ENCODE measurements at places on chromosomes 3 and 15.

DNA sequence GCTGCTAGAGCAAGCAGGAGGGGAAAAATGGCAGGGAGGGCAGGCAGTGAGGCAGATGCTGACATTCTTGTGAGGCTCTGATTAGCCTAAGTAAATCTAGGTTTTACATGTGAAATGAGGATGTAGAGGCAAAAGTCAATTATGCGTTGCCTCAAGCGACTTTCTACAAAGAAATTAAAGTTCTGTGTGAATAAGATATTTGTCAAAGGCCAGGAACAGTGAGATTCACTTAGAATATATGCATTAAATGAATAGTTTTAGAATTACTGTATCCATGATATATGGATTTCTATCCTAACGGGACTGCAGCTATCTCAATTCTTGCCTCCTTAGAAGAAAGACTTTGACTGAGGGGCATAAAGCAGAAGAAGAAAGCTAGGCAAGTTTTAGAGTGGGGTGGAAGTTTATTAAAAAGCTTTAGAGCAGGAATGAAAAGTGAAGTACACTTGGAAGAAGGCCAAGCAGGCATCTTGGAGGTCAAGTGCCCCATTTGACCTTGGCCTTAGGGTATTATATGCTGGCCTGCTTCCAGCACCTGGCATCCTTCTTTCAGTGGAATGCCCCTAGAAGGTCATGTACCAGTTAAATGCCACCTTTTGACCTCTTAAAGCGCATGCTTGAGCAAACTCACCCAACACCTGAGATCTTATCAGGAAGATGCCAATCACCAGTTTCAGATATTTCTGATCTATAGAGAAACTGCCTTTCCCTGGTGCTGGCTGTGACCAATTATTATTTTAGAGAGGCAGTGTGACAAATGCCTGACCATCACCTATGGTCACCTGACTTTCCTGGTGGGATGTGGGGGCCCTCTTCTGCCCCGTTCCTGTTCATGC, 38.2 kb downstream of the OSTN start:
- DNase-seq = no peak

DNA sequence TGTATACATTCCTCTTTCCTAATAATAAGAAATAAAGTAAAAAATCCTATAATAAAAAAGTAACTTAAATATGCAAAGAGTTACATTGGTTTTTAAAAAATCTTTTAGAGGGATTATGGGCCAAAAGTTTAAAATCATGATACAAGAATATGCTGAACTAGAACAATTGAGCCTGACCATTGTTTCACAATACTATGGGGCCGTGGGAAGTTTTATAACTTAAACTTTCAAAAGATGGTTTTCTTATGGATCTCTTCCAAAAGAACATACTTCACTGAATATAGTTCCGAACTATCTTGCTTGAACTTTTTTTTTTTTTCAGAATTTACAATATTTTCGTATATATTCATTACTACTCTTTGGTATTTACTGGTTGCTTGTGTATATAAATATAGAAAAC, 97.6 kb downstream of the NFKBIZ start:
- DNase-seq = no peak

- DNase-seq = no peak
These were observed 221.9 kb upstream of the TOPAZ1 start for GRCh38 chr3:44019736-44020135.

- DNase-seq = no peak
These were observed 5.0 kb upstream of the IL17RC start for GRCh38 chr3:9911863-9912262.

DNA sequence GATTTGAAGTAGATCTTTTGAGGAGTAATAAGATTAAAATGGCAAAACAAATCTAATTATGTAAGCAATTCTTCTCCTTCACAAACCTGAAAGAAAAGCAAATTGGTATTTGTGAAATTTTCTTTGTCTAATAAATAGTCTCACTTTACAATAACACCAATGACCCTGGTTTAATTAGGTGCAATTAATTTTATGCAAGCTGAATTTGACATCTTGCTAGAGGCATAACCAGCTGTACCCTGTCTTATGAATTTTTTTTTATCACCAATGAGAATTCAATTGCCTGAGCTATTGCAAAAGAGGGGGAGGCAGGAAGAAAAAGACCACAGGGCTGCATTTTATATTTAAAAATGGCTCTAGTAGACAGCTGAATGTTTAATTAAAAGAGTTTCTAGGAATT, 113.5 kb upstream of the IL12A start:
- DNase-seq = no peak

DNA sequence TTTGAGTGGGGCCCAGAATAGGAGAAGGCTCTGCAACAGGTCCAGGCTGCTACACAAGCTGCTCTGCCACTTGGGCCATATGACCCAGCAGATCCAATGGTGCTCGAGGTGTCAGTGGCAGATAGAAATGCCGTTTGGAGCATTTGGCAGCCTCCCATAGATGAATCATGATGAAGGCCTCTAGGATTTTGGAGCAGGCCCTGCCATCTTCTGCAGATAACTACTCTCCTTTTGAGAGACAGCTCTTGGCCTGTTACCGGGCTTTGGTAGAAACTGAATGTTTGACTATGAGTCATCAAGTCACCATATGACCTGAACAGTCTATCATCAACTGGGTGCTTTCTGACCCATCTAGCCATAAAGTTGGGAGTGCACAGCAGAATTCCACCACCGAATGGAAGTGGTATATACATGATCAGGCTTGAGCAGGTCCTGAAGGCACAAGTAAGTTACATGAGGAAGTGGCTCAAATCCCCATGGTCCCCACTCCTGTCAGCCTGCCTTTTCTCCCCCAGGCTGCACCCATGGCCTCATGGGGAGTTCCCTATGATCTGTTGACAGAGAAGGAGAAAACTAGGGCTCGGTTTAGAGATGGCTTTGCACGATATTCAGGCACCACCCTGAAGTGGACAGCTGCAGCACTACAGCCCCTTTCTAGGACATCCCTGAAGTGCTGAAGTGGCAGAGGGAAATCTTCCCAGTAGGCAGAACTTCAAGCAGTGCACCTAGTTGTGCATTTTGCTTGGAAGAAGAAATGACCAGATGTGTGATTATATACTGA, 971.4 kb downstream of the MCTP2 start:
- no peak for DNase-seq

DNA sequence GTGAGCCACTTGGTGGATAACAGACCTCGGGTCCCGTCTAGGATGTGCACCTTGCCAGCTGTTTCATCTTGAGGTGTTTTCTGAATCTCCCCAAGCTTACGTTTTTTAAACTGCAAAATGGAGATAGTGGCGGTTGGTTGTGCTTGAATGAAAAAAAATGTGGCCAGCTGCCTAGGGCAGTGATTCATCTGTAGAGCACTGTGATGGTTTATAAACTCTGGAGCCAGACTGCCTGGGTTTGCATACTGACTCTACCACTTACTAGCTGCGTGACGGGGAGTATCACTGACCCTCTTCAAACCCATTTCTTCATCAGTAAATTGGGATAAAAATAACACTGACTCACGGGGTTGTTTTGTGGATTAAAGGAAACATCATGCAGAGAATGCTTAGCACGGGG, 159.1 kb downstream of the CHL1 start:
- DNase-seq = no peak

DNA sequence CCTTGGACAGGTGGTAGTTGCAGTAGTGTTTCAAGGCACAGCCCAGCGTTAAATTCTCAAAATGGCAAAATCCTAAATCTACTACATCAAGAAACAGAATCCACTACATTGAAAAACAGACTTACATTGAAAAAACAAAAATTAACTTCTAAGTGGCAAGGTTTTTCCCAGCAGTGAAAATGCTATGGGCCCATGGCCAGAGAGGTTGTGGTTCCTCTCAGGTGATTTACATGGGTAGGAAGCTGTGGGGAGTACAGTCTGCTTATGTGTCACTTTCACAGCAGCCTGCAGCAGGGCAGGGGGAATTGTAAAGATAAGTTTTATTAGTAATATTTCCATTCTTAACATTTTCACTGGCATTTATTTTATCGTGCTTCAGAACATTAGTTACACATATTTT, 24.9 kb downstream of the TTC14 start:
- no peak for DNase-seq

GRCh38 chr15:87917480-87917879, 339.1 kb downstream of the NTRK3 start:
- DNase-seq = no peak

- DNase-seq = peak; percentile 52
These were observed 14.9 kb downstream of the LIPH start for GRCh38 chr3:185537369-185537970.

GRCh38 chr3:134040066-134040465, 10.3 kb upstream of the SLCO2A1 start:
- DNase-seq = no peak

DNA sequence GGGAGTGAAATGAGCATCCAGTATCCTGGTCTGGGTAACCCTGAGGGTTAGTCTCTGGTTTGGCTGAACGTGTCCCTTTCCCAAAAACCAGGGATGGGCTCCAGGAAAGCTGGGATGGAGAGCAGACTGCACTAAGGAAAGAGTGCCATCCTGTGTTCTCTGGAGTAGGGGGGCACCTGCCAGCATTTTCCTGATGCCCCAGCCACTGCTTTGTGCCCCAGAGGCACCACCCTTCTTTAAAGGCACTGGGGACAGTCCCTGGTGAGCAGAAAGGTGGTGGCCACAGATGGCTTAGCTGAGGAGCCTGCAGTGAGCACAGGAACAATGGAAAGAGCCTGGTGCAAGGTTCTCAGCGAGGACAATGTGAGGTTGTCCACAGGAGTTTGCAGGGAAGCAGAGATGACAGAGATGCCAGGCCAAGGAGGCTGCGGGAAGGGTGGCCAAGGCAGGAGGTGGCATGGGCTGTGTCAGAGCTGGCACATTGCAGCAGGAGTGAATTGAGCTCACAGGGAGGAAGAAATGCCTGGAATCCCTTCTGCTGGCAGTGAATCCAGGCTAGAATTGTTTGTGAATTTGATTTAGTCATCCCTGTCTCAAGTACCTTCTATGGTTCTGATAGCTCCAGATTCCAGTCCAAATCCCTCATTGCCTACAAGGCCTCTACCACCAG, 39.9 kb downstream of the AMOTL2 start:
- DNase-seq = no peak

GRCh38 chr3:182980204-182981037, at the start of gene DCUN1D1:
Gene DCUN1D1 (minus strand): TSS chr3:182980538. CDS start chr3:182980489, 49 bp downstream.
- DNase-seq = peak; percentile 95

DNA sequence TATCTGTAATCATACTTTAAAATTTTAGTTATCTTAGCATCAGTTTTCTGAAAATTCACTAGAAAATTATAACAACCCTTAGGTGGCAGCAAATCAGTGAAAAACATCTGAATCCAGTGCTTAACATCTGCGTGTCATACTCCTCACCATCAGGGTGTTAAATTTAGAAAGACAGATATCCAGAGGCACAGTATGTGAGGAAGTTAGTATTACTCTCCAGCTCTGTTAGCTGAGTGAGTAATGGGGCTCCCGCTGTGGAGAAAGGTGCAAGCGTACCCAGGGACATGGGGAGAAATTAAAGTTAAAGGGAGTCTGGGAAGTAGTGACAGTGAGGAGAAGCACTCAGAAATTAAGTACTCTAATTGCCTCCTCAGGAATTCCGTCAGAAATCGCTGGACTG, 50.9 kb downstream of the CEP63 start:
- no peak for DNase-seq

DNA sequence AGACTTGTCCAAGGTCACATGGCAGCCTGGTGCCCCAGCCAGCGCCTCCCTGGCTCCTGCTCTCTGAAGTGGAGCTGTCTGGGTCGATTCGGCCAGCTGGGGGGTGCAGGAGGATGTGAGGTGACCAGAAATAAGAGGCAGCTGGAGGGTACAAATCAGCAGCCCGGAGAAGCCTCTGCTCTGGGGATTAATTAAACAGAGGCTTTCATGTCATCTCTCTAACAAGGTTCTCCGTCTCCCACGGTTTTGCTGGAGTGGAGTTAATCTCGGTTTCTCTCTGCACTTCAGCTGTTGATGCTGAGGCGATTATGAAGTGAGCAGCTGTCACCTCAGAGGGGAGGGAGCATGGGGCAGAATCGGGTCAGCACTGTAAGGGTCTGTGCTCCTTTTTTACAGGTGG, 236.8 kb downstream of the TLE3 start:
- no peak for DNase-seq

DNA sequence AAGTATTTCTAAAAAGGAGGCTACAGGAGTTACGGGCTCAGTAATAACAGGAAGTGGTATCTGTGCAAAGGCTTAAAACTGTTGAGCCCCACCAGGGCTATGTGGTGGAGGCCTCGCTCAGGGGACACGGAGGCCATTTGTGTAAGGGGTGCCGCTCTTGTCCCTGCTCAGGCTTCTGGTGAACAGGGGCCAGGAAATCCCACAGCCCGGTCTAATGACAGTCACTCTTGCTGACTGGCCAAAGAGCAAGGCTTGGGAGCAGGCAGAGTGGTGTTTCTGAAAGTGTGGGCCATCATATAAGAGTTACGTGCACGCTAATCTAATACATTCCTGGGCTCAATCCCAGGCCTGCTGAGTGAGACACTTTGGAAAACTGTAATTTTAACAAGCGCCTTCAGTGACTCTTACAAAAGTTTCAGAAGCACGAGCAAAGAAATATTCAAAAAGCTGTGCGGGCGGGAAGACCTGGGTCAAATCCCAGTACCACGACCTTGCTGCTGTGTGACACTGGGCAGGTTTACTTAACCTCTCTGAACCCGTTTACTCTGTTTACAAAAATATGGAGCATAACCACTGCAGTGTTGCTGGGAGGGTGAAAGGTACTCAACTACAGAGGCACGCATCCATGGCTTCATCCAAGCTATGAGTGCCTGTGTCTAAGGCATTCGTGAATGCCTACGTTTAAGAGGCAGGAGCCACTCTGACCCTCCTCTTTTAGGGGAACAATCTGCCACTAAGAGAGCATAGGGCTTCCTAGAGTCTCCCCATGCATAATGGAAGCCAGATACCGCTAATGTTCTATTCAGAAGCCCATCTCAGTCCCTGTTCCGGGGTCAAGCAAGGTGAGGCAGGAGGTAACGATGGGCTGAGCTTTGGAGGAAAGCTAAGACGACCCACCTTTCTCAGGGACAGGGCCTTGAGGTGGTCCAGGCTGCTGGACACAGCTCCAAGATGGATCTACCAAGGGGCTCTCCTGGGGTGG, 2.0 kb downstream of the ATP10A start:
- DNase-seq = no peak

- DNase-seq = no peak
These were observed 5.0 kb upstream of the DYNLT2B start for GRCh38 chr3:196323016-196323415.

DNA sequence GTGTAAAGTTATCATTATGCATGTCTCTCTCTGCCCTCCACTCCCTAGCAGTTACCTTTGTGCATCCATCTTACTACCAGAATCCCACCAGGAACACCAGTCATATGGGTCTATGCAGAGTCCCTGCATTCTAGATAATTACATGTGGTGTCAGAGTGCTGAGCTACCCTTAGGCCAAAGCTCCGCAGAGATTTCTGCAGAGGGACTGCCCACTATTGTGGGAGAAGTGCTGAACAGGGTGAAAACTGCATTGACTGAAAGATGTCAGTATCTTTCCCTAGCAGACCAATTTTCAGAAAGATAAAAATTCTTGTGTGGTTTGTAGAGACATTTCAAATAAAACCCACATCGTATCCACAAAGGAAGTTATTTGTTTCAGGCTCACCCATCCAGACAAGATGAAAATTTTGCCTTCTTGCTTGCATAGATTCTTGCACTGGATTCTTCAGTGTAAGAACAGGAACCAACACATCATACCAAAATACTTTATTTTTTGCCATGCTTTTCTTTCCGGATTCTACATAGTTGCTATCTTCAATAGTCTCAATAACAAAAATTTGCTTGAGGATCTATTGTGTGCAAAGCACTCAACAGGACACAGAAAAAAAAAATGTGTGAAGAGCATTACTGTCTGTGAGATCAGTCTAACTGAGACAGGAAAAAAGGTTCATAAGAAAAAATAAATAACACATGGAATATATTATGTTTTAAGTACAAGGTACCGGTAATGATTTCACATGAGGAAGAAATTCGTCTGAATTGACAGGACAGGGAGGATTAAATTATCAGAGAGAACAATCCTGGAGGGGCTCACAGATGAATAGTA, 32.0 kb upstream of the CCDC80 start:
- no peak for DNase-seq

Data from Right ventricle myocardium superior (tissue), 1 donor.